ENCODE measurements at places on chromosomes 13 and 19.
A peak's percentile ranks its signal among the peaks of the same experiment; 100 is the strongest.

GRCh38 chr19:19461671-19462622, 53.4 kb downstream of the TSSK6 start:
- DNase-seq, result no peak

DNA sequence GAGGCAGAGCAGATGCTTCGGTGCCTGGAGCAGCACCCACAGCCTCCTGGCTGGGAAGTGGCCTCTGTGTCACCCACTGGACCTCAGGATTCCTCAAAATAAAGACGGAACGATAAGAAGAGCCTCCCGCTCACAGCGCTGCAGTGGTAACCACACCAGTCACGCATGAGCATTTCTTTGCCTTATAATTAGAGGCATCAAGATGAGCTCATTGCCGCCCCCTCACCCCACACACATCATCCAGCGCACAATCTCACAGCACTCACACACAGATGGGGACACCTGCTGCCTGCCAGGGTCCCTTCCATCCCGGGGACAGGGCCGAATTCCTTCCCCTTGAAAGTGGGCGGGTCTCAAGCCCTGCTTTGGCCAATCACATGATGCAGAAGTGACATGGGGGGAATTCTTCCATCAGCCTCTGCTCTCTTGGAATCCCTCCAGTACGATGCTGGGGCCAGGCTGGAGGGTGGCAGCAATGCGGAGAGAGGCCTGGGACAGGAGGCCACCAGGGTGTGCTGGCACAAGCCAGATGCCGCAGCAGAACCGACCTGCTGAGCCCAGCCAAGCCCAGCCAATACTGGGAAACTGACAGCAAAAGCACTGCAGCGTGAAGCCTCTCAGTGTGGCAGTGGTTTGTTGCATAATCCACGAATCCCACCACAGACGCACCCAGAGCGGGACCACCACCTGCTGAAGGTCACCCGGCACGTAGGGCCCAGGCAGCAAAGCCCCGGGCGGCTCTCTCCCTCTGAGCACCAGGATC, 16.0 kb downstream of the PIP5K1C start:
- no peak for DNase-seq

GRCh38 chr13:114154476-114154875, 22.1 kb upstream of the RASA3 start:
- DNase-seq, result no peak

- DNase-seq, result no peak
Observed at GRCh38 chr19:3781603-3782002, 4.6 kb downstream of the MATK start.

DNA sequence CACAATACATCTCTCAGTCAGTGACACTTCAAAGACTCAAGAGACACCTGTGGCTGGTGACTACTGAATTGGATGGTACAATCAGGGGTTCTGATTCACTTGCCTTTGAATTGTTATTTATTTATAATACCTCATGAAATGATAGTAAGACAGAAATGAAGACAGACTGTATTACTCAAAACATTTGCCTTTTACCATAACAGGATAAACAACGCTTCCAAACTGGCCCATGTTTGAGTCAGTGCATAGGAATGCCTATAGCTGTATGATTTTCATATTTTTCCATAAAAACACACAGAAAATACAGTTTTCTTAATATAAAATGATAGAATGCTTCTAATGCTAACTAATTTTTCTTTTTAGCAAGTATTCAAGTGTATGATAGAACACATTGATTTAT, 59.5 kb upstream of the FGF14 start:
- no peak for DNase-seq

- DNase-seq, result peak; percentile 67
Observed at GRCh38 chr19:18940769-18941627, at the start of gene HOMER3. Gene HOMER3, minus strand, starts transcription at chr19:18941217. Its CDS starts 2,235 bp downstream, at chr19:18938982.

DNA sequence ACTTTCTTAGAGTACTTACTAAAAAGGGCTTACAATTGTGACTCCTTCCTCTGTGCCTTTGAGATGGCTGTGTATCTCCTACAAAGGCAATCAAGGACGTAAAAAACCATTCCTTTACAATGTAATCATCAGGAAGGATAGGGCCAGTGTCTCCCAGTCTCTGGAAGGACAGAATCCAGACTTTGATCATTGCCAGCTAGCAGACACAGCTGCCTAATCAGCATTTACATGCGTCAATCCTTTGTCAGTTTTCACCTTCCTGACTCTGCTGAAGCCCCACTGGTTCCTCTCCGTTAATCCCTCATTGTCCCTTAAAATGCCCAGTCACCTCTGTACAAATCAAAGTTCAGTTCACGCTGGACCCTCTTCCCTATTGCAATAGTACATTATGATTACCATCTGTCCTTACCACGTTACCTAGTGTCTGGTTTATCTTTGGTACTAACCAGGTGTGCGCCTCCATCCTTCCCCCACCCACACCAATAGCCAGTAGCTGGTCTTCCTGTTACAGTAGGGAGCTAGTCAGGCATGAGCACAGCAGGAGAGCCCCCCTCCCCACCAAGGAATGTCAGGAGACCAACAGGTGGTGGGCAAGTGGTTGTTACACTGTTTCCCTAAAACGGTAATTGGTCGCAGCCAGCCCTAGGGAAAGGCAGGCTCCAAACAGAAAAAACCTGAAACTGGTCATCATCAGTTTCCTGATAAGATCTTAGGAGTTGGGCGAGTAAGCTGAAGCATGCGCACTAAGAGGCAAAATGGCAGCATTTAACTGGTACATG, 49.7 kb downstream of the TGDS start:
- no peak for DNase-seq

GRCh38 chr19:1748115-1748872, 5.0 kb upstream of the ONECUT3 start:
- DNase-seq, result no peak

- DNase-seq, result no peak
Observed at GRCh38 chr13:28530729-28531076, 35.8 kb upstream of the FLT1 start.

DNA sequence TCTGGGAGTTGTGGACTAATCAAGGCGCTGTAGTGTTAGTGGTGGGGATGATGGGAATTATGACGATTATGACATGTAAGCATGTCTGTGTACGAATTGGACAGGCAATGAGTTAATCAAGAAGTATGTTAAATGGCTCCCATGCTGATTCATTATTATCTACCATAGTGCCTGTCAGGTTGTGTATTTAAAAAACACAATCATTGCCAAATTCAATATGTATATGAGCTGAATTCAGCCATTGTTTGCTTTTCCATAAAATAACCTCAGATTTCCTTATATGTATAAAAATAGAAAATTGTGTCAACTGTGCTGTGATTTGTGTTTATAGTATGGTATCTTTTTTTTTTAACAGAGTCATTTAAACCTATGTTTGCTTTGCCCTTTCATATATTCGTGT, 37.1 kb downstream of the PCCA start:
- no peak for DNase-seq

GRCh38 chr13:111114362-111115060, 599 bp upstream of the ARHGEF7 start:
- no peak for DNase-seq

- DNase-seq, result no peak
Observed at GRCh38 chr19:31104451-31104850, 244.8 kb downstream of the TSHZ3 start.

GRCh38 chr19:54162241-54162805, 2.8 kb upstream of the LENG1 start:
- DNase-seq, result peak; percentile 83

GRCh38 chr13:110371550-110372465, 64.7 kb downstream of the COL4A2 start:
- no peak for DNase-seq

- no peak for DNase-seq
Observed at GRCh38 chr19:1501200-1501595, 10.2 kb downstream of the REEP6 start.

GRCh38 chr13:108984251-108984920, 355.0 kb downstream of the MYO16 start:
- DNase-seq, result no peak

DNA sequence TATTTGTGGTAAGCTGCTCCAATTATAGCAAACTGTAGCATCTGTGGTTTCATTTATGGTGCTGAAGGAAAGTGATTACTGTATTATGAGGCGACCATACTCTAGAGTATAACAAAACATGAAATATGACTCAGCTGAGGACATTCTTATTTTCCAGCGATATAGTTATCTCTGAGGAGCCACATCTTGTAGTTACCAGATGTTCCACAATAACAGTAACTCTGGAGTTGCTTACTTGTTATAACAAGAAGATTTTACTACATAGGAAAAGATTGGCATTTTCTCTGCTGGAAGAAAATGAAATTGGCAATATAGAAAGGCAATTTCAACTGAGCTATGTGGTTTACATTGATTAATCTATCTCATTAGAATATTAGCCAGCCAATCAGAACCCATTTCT, 1634.2 kb downstream of the PCDH9 start:
- no peak for DNase-seq

DNA sequence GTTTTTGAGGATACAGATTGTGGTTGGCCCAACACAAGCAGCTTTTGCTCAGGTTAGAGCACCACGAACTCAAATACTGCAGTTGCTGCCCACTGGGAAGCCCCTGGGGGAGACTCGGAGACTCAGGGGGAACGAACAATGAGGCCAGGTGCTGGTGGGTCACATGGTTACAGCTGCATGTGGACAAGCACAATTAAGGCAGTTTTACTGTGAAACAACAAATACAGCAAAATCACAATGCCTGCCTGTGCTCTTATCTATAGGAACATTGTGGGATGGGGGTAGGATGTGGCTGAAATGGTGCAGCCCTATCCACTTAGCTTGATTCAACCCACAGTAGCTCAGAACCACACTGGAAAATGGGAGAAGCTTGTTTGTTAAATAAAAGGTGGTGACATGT, 119.7 kb upstream of the SPATA13 start:
- DNase-seq, result no peak
